GM06990 (cell line): ENCODE measurements at places on chromosomes 4 and X.

DNA sequence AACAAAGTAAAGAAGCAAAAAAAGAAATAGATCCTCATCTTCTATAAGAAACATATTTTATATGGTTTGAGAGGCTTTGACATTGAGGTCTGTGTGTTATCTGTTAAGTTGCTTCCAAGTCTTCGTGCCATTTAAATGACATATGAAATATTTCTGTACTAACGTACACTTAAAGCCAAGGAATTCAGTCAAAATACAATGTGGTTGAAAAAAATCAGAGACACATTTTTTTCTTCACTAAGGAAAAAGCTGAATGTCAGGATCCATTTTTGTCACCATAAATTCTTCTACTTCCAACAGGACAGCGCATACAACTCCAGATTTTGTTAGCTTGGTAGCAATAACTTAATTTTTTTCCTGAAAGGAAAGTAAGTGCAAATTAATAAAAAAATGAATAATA is 168.5 kb downstream of the FAT4 start:
- no peak for DNase-seq

DNA sequence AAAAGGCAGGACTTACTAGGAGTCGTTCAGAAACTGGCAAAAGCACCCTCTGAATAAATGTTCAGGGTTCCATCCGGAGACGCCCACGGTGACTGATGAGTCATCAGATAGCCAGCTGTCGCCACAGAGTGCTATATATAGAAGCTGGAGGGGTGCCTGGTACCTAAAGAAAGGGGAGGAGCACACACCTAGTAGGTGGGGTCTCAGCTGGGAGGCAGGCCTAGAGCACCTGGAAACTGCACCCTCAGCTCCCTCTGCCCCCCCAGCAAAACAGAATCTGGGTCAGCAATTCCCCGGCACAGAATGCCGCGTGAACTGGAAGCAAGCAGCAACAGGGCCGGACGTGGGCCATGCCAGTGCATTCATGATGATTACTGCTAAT is 242.0 kb downstream of the BCOR start:
- DNase-seq: peak; percentile 64

DNA sequence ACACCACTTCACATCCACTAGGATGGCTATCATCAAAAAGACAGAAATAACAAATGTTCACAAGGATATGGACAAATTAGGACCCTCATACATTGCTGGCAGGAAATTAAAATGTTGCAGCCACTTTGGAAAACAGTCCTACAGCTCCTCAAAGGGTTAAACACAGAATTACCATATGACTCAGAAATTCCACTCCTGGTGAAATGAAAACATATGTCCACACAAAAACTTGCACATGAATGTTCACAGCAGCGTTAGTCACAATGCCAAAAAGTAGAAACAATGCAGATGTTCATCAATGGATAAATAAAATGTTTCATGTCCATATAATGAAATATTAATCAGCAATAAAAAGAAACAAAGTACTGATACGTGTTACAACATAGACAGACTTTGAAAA is 15.1 kb downstream of the S100G start:
- no peak for DNase-seq

- no peak for DNase-seq
Observed at GRCh38 chrX:49792376-49792775, 36.7 kb upstream of the PAGE4 start.

DNA sequence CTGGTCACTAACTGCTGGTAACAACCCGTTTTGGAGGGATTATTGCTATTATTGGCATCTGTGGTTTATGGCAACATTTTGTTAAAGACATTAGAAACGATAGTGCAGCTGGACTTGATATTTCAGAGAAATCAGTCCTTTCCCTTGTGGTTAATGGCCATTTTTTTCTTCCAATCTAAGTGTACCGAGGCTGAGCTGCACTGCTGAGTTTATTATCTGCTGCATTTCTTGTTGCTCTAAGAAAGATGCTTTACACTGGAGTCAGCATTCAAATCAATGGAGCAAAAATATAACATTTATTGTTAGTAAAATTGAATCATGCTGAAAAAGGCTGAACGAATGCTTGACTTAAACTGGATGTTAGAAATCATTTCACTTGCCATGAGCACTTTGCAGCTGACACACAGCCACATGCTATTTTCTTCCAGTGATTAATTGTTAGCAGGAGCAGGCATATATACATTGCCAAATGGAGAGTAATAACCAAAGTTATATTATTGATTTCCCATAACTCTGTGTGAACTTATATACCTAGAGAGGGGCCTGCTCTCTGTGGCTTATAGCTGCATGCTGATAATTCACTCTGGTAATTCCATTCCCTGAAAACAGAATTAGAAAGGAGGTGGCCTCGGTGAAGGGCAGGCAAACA is 66.5 kb upstream of the TTC29 start:
- DNase-seq: no peak

GRCh38 chrX:106897259-106897658 is 5.9 kb downstream of the RIPPLY1 start:
- no peak for DNase-seq

GRCh38 chrX:72107841-72108595 is 23.7 kb downstream of the RTL5 start:
- DNase-seq: no peak

- DNase-seq: peak; percentile 37
Observed at GRCh38 chrX:107448998-107449835, at the start of gene FRMPD3. FRMPD3 (plus strand) TSS chrX:107449652; CDS start chrX:107526589, 76,937 bp downstream.

DNA sequence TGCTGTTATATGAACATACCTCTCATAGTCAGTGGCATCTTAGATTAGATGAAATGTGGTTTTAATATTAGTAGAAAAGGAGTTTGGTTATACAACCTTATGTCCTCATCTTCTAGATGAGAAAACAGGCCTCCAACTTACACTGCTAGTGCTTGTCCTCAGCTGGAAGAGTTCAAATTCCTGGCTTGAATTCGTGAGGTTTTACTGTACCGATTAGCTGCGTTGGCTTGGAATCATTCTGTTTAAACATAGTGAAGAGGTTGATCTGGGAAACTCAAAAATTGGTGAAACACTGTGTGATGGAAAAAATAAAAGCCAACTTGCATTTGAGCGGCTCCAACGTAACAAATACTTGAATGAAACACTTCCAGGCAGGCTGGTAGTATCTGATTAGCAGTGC is 81.0 kb downstream of the LNX1 start:
- no peak for DNase-seq

- DNase-seq: no peak
Observed at GRCh38 chr4:47646372-47646771, 161.3 kb downstream of the ATP10D start.

DNA sequence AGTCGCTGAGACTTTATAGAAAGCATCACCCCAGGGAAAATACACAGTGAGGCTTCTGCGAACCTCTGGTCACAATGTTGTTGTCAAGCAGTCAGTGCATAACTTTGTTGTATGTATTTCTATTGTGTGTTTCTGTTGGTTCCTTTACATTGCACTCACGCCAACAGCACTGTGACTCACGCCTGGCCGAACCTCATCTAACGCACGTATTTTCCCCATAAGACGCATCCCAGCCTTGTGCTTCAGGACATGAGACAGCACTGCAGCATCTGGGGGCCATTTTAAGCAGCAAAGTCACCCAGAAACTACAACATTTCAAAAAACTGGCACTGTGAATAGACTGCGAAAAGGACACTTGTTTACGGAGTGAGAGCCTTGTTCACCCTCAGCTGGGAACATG is 30.6 kb downstream of the TBL1X start:
- no peak for DNase-seq

- no peak for DNase-seq
Observed at GRCh38 chrX:20263474-20263873, 3.2 kb downstream of the RPS6KA3 start.

DNA sequence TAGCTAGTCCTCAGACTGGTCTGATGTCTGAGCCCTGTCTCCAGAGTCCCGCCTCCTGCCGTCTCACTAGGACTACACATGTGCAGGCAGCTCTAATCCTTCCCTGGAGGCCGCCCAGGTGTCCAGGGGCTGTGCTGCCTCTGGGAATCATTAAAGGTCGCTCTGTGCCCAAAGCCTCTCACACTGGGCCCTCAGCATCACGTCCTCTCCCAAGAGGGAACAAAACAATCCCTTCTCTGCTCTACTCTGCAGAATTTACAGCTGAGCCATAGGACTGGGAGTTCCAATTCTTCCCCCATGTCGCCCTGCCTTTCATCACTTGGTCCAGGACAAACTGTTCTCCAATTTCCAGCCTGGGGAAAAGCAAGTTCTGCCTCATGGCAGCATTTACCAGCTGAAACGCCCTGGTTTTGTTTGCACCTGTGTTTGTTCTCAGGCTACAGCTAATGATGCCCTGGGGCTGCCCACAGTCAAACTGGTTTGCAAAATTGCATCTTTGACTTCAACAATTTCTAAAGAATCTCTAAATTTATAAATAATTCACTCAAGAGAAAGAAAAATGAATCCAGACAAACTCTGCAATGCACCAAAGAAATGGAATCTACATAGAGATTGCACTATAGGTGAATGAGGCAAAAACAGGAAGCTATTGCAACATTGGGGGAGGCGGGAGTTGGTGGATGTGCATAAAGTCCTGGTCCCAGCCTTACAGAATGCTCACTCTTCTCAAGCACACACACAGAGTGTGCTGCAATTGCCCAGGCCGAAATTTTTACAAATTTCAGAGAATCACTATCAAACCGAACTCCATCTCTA is 7.2 kb upstream of the MRFAP1 start:
- DNase-seq: no peak

GRCh38 chrX:685120-686032 is 54.8 kb downstream of the SHOX start:
- no peak for DNase-seq

DNA sequence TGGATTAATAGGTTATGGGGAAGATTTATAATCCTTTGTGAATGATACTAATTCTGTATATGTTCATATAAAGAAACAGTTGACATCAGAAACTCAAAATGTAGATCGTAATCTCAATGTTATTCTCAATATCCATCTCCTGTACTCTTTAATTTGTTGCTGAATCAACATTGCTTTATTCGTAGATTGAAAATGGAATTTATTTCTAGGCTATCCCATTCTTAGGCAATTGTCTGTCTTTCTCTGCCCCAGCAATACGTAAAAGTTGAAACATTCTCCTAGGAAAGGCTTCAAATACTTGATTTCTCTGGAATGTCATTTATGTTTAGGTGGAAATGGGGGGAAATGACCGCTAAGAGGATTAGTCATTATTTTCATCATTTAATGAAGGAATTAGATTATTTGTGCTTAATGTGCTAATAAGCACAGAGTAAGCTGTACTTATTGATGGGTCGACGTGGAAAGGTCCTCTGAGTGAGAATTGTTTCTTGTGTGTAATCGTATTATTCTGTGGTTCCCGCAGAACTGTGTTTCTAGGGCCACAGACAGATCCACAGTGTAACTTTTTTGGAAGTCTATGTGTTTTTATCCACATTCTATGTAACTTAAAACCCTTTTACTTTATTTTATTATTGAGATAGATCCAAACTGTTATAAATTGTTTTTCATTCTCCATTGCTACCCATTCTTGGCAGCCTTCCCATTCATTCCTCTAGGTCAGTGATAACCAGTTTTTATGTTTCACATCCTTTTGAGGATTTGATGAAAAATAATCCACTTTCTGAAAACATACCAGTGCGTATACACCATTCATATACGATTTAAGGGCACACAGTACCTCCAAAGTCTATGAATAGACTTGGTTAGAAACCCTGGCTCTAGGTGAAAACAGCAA is 262.9 kb downstream of the ARHGAP10 start:
- no peak for DNase-seq

GRCh38 chr4:78949735-78950134 is 10.5 kb upstream of the PAQR3 start:
- DNase-seq: no peak

- DNase-seq: no peak
Observed at GRCh38 chr4:163878336-163879121, 384.0 kb downstream of the TMA16 start.

DNA sequence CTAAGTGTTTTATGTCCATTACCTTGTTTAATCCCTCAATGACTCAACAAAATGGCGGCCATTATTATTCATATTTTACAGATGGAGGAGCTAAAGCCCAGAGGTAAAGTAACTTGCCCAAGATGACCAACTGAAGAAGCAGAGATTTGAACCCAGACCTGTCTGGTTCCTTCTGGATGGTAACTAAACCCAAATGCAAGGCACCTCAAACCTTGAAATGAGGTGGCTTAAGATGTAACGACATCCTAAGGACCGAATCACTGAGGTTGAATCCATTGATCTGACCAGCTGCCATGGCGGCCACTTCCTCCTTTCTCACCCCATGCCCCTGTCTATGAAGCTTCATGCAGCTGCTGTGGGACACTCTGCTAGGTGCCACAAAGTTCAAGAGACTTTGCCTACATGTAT is 932 bp downstream of the TLR10 start:
- DNase-seq: peak; percentile 44

- DNase-seq: no peak
Observed at GRCh38 chr4:111274486-111274885, 651.6 kb upstream of the PITX2 start.

DNA sequence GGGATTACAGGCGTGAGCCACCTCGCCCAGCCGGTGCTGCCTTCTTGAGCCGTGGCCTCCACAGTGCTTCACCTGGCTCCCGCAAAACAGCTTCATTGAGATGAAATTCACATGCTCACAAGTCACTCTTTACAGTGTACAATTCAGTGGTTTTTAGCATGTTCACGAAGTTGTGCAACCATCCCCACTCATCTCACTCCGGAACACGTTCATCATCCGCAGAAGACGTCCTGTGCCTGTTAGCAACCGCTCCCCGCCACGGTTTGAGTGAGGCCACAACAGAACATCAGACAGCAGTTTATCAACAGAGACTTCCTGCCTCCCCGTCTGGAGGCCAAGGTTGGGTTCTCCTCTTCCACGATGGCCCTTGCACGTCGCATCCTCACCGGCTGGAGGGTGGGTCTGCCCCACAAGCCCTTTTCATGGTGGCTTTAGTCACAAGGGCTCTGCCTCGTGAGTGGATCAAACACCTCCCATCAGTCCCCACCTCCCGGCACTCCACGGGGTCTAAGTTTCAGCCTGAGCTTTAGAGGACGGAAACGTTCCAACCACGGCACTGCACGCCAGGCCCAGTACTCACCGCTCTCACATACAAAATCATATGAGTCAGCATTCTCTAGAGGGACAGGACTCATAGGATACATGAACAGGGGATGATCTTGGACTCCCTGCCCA is 29.6 kb upstream of the SPON2 start:
- DNase-seq: peak; percentile 67

GRCh38 chr4:133146574-133147241 is 2.4 kb upstream of the PCDH10 start:
- DNase-seq: no peak

- no peak for DNase-seq
Observed at GRCh38 chrX:19487520-19488200, 27.6 kb downstream of the MAP3K15 start.

GRCh38 chr4:87053802-87054767 is 119.3 kb downstream of the AFF1 start:
- no peak for DNase-seq

DNA sequence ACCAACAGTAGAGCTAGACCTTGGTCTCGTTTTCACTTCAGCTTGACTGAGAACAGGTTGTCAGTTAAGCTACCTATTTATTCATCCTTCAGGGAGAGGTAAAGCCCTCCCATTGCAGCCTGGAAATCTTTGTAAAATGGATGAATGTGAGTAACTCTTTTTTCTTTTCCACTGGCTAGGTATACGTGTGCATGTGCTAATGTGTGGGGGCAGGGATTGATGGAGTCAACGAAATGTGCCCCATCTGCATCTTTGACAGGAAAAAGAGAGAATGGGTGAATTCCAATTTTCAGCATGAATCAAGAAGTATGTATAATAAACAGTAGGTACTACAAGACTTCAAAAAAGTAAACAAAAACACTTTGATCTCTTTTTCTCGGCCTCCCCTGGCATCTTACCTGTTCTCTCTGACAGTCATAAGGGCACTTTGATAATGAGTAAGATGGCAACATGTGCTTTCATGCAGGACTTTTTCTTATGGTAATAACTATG is at the start of gene IL21:
Gene IL21 (minus strand): TSS at position 51 of the 492 bp plus-strand sequence. CDS start 55 bp downstream, outside the sequence.
- no peak for DNase-seq

GRCh38 chrX:39050427-39050826 is 249.2 kb downstream of the MID1IP1 start:
- no peak for DNase-seq
